RPMI7951 (cell line): ENCODE measurements at places on chromosomes 16 and 17. TPM values are rescaled to one million over a fixed set of nuclear protein-coding genes. Genes with fewer than 3 reads are reported as not detected.

Gene BCAS3
- 7.6 and 11.2 TPM in 2 replicates for total RNA-seq

GRCh38 chr17:82840431-82840831 lies 609 bp upstream of the ZNF750 start:
- DNase-seq = no peak

DNA sequence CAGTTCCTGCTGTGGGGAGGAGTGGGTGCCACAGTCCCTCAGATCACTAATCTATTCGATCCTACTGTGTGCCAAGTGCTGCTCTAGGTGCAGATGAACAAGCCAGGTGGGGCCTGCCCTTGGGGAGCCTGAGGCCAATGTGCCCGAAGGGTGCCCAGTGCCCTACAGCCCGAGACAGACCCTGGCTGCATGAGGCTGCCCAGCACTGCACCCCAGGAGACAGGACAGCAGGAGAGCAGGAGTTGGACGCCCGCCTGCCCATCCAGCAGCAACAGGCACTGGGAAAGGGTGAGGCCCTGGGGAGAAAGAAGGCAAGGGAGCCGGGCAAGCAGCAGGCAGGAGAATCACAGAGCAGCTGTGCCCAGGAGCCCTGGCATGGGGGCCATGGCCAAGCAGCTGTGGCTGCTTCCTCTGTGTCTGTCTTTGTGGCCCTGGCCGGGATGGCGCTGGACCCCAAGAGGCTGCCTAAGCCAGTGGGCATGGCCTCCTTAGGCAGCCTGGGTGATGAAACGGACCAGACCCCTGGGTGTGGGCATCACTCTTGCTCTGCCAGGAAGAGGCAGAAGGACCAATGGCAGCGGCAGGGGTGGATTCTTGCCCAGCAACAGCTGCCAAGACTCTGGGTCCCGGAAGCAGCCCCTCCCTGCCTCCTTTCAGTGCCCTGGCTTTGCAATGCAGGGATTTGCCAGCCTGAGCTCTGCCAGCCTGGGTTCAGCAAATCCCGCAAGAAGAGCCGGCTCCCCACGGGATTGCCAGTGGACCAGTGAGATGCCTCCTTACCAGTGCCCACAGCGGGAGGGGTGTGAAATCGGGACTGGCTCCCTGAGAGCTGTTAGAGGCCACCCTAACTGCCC lies 179.6 kb upstream of the TNRC6C start:
- peak; percentile 12 for DNase-seq

GRCh38 chr16:89371968-89372634 lies 118.3 kb downstream of the ANKRD11 start:
- no peak for DNase-seq

DNA sequence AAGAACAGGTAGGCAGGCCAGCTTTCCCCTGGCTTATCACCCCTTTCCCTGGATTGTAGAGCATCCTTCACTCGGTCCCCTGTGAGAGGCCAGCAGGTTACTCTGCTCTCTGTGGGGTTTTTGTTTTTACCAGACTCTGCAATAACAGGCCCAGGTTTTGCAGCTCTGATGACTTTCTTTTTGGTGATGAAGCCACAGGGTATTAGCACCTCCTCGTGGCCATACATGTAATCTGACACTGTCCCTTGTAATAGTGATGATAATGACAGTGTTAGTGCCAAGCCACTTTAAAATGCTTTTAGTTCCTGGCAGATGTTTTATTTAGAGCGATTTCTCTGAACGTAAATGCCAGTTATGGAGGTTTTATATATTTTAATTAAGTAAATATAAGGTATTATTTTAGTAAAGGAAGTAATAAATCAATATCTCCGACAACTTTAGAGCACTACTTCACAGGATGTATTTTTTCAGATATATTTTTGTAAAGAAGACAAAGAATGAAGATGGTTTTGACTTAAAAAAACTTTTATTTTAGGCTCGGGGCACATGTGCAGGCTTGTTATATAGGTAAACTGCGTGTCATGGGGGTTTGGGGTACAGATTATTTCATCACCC lies 38.0 kb upstream of the CPHXL start:
- DNase-seq = peak; percentile 61
